ENCODE measurements at places on chromosomes 2 and 18. TPM values are rescaled to one million over a fixed set of nuclear protein-coding genes. Genes with fewer than 3 reads are reported as not detected.

GRCh38 chr2:154758871-154759270, 60.4 kb downstream of the KCNJ3 start:
- H3K27ac ChIP-seq: no peak overlapping the region
- H3K4me3 ChIP-seq: no peak overlapping the region
- H3K36me3 ChIP-seq: no peaks in the 10 kb centered on the region
- DNase-seq: no peak
- H3K4me1 ChIP-seq: no peaks in the 10 kb centered on the region

- peaks cover 18% of the 10 kb centered on the region for H3K36me3 ChIP-seq
- no peak for DNase-seq
- no peak overlapping the region for H3K27ac ChIP-seq
These were observed 68.1 kb downstream of the DNAJC10 start for GRCh38 chr2:182784058-182784706.

DNA sequence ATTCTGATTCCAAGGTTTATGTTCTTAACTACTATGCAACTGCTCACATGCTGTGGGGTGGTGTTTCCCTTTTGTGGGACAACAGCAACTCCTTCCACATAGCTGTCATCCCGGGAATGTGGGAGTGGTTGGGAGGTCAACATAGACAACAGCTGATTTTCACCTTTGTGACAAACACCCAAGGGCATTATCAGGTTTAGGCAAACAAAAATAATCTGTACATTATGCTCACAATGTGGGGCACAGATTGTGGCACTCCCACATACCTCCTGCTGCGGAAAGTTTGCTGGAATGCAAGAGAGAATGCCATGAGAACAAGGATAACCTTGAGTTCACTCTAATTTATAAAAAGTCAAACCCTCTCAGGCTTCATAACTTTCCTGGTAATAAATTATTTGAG, 582.6 kb downstream of the CNTNAP5 start:
- no peak overlapping the region for H3K4me3 ChIP-seq
- no peaks in the 10 kb centered on the region for H3K36me3 ChIP-seq
- no peak overlapping the region for H3K27ac ChIP-seq

GRCh38 chr2:83997889-83998288, 461.2 kb downstream of the SUCLG1 start:
- H3K4me1 ChIP-seq: peaks cover 2% of the 10 kb centered on the region
- no peaks in the 10 kb centered on the region for H3K36me3 ChIP-seq
- no peak overlapping the region for H3K27ac ChIP-seq
- H3K27me3 ChIP-seq: no peaks in the 10 kb centered on the region

- peaks cover 5% of the 10 kb centered on the region for H3K36me3 ChIP-seq
- no peak for DNase-seq
- no peak overlapping the region for H3K27ac ChIP-seq
- no peaks in the 10 kb centered on the region for H3K27me3 ChIP-seq
- H3K4me3 ChIP-seq: no peak overlapping the region
- H3K4me1 ChIP-seq: no peaks in the 10 kb centered on the region
These were observed 215.7 kb upstream of the HNMT start for GRCh38 chr2:137748533-137748932.

DNA sequence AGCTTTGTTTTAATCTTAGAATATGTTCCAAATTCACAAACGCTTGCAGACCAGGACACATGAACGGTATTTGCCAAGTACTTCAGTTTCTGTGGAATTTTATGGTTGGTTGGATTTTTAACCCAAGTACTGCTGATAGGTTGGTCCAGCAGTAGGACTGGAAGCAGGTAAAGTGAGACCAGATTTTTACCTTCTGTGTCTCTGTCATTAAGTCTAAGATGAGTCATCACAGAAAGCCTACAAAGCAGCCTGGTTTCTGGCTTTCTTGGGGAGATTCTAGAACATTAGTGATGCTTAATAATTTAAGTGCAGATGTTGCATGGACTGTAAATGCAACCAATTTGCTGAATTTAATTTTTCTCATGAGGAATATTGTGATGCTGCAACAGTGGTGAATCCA, 100.5 kb downstream of the SCG2 start:
- no peak overlapping the region for H3K27ac ChIP-seq
- no peaks in the 10 kb centered on the region for H3K36me3 ChIP-seq
- no peaks in the 10 kb centered on the region for H3K27me3 ChIP-seq
- no peak overlapping the region for H3K4me3 ChIP-seq
- H3K4me1 ChIP-seq: no peaks in the 10 kb centered on the region
- DNase-seq: no peak

CXCR1 gene
- total RNA-seq: not detected

HAUS1 gene
- total RNA-seq: 87.0 TPM

Data from H9 (cell line).